NCI-H1048 (cell line): ENCODE measurements at places on chromosomes 12 and 14.

- no peak for DNase-seq
Measured at GRCh38 chr12:94768398-94769046, 118.2 kb upstream of the TMCC3 start.

GRCh38 chr12:5064913-5065490 is 21.3 kb downstream of the KCNA5 start:
- DNase-seq = no peak

DNA sequence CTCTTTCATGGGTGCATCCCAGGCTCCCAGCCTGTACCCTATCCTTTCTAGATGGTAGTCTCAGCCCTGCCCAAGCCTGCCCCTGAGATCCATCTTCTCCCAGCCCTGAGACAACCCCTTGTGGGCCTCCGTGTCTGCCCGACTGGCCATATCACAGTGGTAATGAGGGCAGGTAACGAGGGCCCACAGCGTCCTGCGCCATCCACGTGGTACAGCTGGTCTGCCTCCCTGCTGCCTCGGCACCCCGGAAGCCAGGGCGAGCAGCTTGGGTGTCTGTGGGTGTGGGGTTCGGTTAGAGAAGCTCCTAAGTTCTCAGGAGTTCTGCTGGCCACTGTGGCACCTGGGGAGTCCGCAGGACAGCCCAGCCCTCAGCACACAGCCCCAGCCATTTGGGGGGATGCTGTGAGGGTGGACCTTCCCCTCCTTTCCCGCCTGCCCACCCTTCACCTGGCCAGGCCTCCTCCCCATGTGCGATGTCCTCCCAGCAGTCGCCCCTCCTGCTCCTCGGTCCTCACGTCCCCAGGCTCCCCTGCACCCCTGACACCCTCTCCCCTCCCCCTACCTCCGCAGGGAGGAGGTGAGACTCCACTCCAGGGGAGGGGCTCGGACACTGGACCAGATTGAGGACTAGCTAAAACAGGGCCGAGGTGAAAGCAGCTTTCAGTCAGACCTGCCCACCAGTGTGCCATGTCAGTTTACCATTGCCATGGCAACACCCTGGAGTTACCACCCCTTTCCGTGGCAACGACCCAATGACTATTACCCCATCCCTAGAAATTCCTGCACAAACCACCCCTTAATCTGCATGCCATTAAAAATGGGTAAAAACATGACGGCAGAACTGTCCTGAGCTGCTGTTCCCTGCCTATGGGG is 69.0 kb downstream of the KIF26A start:
- no peak for DNase-seq

DNA sequence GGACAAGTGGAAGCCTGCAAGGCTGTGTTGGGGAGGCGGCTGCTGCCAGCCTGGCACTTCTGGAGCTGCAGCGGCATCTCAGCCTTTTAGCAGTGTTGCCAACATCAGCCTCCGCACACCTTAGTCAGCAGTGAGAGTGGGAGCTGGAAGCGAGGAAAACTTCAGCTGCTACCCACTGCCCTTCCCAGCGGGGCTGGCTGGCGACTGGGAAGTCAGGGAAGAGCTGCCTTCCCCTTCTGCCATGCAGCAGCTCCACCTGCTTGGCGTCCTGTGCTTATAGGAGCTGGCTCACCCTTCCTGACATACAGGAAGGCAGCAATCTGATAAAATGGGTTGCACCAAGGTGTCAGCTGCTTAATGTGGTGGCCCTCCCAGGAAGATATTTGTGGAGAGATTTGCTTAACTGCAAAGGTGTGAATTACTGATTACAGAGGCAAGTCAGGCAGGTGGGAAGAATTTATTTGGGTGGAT is 15.4 kb upstream of the PLEKHG3 start:
- DNase-seq = no peak

DNA sequence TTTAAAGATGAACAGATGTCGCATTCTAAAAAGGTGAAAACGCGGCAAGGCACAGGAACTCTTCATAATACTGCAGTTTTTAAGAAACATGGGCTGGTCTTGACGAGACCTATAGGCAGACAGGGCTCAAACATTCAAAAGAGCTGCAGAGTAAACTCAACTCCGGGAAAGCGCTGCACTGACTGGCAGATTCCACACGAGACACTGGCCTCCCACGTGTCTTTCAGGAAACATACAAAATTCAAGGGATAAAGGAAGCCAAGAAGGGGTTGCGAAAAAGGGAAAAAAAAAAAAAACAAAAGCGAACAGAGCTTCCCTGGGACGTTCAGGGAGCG is 614 bp upstream of the ARF6 start:
- DNase-seq = no peak

DNA sequence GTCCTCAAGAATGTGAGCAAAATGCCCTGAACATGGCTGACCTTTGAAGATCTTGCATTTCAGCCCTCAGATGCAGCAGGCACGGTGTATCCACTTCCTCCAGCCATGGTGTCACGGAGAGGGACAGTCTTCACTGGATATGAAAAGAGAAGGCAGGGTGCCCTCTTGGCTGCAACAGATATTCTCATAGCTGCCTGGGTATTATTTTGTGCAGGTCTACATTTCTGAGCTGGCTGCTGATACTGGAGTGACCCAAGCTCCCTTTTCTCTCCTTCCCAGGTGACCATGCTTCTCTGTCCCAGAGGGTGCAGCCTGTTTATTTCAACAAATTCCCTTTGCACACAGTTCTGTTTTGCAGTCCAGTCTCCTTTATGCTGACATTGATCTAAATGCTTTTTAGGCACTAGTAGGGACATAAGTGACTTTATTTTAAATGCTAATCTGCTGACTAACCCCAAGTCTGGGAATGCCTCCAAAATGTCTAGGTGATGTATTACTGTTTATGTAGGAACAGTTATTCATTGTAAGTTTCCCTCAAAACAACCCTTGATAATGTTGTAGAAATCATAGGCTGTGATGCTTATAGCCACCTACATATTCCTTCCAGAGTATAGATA is 17.4 kb upstream of the PYGL start:
- DNase-seq = no peak
